Amniotic stem cell (primary cell): ENCODE measurements at places on chromosomes 12 and 14.

- no peak for DNase-seq
Measured at GRCh38 chr12:112446008-112446725, 27.4 kb downstream of the PTPN11 start.

- no peak for DNase-seq
Measured at GRCh38 chr14:21026988-21027315, 2.1 kb upstream of the NDRG2 start.

DNA sequence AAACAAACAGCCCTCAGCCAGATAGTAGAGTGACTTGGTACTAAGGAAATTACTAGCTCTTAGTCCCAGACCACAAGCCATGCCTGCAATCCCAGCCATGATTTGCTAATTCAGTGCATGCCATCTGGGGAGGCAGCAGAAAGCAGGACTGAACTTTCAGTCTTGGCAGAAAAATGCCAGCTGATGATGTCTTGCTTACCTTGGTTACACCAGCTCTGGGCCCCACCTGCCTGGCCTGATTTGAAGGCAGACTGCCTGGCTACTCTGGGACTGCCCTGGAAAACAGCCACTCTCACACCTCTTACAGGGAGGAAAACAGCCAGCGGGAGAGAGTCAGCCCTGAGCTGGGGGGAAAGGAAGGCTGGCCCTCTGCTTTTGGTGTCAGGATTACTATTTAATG, 4.6 kb upstream of the UNC119B start:
- DNase-seq = no peak

- no peak for DNase-seq
Measured at GRCh38 chr14:25231004-25231403, 181.1 kb upstream of the STXBP6 start.

DNA sequence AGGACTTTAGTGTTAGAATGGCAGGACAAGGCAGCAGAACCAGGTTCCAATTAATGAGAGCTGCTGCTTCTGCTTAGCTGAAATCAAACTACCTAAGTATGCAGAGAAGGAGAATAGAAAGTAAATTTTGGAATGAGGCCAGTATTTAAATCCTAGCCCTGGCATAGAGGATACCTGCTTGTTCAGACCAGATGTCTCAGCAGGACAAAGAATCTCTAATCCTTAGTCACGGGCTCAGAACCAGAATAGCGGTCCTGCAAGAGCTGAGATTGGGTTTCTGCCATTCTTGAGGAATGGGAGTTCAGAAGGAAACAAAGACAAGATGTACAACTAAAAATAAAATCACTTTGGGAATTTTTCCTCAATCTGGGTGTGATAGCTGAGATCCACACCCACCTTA, 550.8 kb upstream of the TMEM132C start:
- no peak for DNase-seq

GRCh38 chr12:11927286-11927935, 143.3 kb upstream of the BCL2L14 start:
- no peak for DNase-seq

GRCh38 chr14:25056688-25057078, 6.7 kb upstream of the STXBP6 start:
- DNase-seq = no peak
